ENCODE measurements at places on chromosomes 11 and 22.
A peak's percentile ranks its signal among the peaks of the same experiment; 100 is the strongest.

- peaks cover 6% of the 10 kb centered on the region for H3K36me3 ChIP-seq
- H3K4me3 ChIP-seq, result peak overlapping the region; percentile 64
- no peak for DNase-seq
- peaks cover 33% of the 10 kb centered on the region for H3K4me1 ChIP-seq
- peaks cover 77% of the 10 kb centered on the region for H3K27me3 ChIP-seq
Measured at GRCh38 chr11:31812383-31813381, 1.6 kb upstream of the PAX6 start.

GRCh38 chr11:45450189-45450588, 164.0 kb upstream of the SYT13 start:
- DNase-seq, result no peak
- no peak overlapping the region for H3K27ac ChIP-seq
- H3K4me3 ChIP-seq, result no peak overlapping the region

- no peak overlapping the region for H3K27ac ChIP-seq
- no peak overlapping the region for H3K4me3 ChIP-seq
- peaks cover 6% of the 10 kb centered on the region for H3K4me1 ChIP-seq
- DNase-seq, result peak; percentile 26
- peaks cover 32% of the 10 kb centered on the region for H3K27me3 ChIP-seq
Measured at GRCh38 chr22:23574371-23574811, 5.7 kb downstream of the IGLL1 start.

DNA sequence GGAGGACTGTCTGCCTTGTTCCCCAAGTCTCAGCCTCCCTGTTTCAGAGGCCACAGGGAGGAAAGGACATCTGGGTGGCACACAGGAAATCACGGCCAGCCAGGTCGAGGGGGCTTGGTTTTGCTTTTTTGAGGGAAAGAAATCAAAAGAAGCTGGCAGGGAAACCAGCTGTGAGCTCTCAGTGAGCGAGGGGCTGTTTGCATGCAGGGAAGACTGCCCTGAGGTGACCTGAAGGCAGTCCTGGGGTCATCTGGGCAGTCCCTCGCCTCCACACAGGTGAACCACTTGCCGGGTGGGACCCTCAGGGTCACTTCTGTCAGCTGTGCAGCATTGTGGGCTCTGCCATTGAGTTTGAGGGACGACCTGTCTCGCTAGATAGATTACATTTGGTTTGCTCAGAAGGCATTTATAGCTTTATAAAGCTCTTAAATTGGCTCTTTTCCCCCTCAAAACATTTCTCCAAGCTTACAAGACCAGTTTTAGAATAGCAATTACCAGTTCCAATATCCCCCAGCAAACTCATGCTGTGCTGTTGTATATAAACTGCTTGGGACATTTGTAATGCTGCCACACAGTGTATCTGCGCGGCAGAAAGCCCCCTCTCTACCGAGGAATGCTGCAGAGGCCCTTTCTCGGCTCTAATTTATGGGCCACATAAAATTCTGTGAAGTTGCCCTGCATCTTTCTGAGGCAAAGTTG, 28.3 kb downstream of the PKNOX2 start:
- H3K4me1 ChIP-seq, result no peaks in the 10 kb centered on the region
- H3K27me3 ChIP-seq, result peaks cover 23% of the 10 kb centered on the region
- no peak for DNase-seq
- H3K27ac ChIP-seq, result no peak overlapping the region
- H3K4me3 ChIP-seq, result no peak overlapping the region
- H3K36me3 ChIP-seq, result no peaks in the 10 kb centered on the region

DNA sequence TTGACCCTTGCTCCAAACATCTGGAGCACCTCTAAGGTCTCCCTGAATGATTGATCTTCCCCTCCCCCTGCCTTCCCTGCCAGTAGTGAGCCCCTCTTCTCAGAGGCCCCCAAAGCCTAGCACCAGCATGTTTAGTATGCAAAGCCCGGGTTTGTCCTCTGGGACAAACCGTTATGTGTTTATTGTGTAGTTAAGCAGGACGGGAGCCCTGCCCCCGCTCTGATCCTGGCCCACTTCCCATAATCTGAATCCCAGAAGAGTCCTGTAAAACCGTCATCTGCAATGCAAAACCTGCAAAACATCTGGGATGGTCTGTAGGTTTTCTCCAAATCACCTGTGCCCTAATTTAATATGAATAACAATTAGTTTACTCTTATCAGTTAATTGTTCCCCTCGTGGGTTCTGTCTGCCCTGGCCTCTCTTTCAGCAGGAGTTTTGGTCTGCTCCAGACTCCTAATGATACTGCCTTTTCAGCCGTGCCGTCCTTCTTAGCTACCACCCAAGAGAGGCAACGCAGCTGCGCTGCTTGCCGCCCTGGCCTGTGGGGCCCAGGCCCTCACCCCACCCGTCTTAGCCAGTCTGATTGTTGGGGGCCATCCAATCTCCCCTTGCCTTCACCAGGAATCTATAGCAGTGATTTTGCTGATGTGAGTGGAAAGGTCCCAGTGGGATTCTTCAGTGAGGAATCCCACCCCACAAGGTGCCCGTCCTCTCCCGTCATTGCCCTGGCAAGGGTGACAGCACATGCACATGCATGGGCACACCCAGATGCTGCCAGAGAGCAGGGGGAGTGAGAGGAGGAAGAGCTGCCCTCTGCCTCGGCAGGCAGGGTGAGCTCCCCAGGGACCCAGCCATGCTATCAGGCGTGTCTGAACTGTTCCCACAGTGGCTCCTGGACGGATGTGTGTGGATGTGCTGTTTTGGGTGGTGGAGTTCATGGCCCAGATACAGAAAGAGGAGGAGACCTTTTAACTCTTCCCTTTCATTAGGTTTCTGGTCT, 3.0 kb upstream of the B3GAT1 start:
- DNase-seq, result no peak
- no peaks in the 10 kb centered on the region for H3K36me3 ChIP-seq
- peaks cover 8% of the 10 kb centered on the region for H3K4me1 ChIP-seq
- no peak overlapping the region for H3K27ac ChIP-seq

DNA sequence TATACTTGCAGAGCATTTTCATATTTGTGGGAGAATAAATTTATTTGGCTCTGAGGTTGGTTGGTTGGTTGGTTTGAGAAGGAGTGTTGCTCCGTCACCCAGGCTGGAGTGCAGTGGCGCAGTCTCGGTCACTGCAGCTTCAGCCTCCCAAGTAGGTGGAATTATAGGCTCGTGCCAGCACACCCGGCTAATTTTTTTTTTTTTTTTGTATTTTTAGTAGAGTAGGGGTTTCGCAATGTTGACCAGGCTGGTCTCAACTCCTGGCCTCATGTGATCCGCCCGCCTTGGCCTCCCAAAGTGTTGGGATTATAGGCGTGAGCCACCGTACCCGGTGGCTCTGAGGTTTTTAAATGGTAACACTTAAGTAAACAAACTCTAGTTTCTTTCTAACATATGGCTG, 161.1 kb downstream of the TEAD1 start:
- H3K27ac ChIP-seq, result no peak overlapping the region
- no peaks in the 10 kb centered on the region for H3K36me3 ChIP-seq
- no peak overlapping the region for H3K4me3 ChIP-seq
- peaks cover 4% of the 10 kb centered on the region for H3K4me1 ChIP-seq
- peaks cover 40% of the 10 kb centered on the region for H3K27me3 ChIP-seq

DNA sequence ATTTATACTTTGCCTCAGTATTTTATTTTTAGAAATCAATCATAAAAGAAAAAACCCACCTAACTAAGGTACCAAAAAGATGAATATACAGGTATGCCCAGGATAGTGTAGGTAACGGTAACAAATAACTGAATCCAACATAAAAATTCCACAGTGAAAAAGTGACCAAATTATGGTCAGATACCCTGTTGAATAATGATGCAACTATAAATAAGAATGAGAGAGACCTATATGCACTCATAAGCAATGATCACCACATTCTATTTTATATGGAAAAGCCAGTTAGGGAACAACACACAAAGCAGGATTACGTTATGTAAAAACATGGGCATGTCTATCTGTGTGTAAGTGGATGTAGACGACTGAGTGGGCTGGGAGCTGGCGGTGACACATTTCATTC, 7.0 kb upstream of the ZNF74 start:
- no peaks in the 10 kb centered on the region for H3K4me1 ChIP-seq
- H3K27ac ChIP-seq, result no peak overlapping the region
- no peak for DNase-seq
- no peak overlapping the region for H3K4me3 ChIP-seq
- no peaks in the 10 kb centered on the region for H3K36me3 ChIP-seq
- peaks cover 30% of the 10 kb centered on the region for H3K27me3 ChIP-seq

DNA sequence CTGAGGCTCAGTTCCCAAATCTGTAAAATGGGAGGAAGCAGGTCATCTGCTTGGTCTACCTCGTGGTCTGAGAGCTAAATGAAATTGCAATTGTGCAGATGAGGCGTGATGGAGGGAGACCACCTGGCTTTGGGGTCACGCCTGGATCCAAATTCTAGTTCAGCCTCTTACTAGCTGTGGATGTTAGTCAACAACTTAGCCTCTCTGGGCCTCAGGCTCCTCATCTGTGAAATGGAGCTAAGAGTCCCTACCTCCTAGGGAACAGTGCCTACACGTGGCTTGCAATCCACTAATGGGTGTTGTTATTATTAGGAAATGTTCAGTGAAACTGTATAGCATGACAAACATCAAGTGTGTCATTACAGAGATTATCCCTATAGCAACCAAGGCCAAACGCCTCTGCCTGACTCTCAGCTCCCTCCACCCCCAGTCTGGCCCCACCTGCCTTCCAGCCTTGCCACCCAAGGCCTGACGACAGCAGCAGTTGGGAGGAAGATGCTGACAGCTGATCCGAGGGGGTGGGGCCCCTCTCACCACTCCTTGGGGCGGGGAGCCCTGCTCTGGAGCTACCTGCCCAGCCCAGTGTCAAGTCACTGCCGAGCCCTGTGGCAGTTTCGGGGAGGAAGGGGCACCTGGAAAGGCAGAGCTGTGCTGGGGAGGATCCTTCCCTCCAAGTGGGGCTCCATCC, 1.7 kb upstream of the RHOD start:
- no peak overlapping the region for H3K27ac ChIP-seq
- H3K4me1 ChIP-seq, result peaks cover 5% of the 10 kb centered on the region
- peaks cover 10% of the 10 kb centered on the region for H3K27me3 ChIP-seq
- DNase-seq, result no peak
- no peak overlapping the region for H3K4me3 ChIP-seq

- H3K27me3 ChIP-seq, result peaks cover 11% of the 10 kb centered on the region
- no peak for DNase-seq
- H3K36me3 ChIP-seq, result no peaks in the 10 kb centered on the region
- no peak overlapping the region for H3K27ac ChIP-seq
- peaks cover 7% of the 10 kb centered on the region for H3K4me1 ChIP-seq
- peak overlapping the region; percentile 78 for H3K4me3 ChIP-seq
Measured at GRCh38 chr11:122156940-122157382, 40.9 kb upstream of the BLID start.

Measured in activated naive CD8-positive, alpha-beta T cell treated with anti-CD3 and anti-CD28 coated beads, Interleukin-2, amount 10 ng/mL, durations not matched to agents 7 days and 5 days (primary cell).